ENCODE measurements at places on chromosomes 2 and 18. TPM values are rescaled to one million over a fixed set of nuclear protein-coding genes. Genes with fewer than 3 reads are reported as not detected.
A peak's percentile ranks its signal among the peaks of the same experiment; 100 is the strongest.

DNA sequence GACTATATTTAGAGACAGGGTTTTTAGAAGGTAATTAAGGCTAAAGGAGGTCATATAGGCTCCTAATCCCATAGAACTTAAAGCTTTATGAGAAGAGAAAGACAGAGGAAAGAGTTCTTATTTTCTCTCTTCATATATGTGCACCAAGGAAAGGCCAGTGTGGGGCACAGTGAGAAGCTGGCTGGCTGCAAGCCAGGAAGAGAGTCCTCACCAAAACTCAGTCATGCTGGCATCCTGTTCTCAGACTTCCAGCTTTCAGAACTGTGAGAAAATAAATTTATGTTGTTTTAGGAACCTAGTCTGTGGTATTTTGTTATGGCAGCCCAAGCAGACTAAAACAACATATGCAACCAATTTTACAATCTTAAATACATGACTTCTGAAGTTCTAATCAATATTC, 31.5 kb upstream of the ATIC start:
- no peak for DNase-seq

- DNase-seq = no peak
These were observed 73.9 kb downstream of the VSNL1 start for GRCh38 chr2:17614174-17614930.

- no peak for DNase-seq
These were observed 432.1 kb upstream of the CELF4 start for GRCh38 chr18:37997695-37998094.

DNA sequence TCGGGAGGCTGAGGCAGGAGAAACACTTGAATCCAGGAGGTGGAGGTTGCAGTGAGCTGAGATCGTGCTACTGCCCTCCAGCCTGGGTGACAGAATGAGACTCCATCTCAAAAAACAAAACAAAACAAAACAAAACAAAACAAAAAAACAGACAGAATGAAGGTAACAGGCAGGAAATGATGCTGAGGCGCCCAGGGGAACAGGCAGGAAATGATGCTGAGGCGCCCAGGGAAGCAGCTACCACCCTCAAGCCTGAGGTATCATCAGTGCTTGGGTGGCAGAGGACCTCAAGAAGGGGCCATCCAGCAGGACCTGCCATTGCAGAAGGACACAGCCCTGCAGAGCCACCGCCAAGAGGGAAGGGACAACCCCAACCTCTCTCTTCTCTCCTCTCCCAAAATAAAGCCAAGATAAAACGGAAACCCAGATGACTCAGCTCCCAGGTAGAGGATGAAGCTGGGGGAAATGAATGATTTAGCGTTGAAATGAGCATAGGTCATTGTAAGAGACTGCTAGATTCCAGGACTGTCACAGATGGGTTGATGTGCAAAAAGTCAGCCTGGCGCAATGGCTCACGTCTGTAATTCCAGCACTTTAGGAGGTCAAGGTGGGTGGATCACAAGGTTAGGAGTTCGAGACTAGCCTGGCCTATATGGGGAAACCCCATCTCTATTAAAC, 19.3 kb downstream of the SOWAHC start:
- DNase-seq = no peak

- DNase-seq = peak; percentile 14
These were observed 197.3 kb downstream of the EIPR1 start for GRCh38 chr2:3180082-3180908.

DNA sequence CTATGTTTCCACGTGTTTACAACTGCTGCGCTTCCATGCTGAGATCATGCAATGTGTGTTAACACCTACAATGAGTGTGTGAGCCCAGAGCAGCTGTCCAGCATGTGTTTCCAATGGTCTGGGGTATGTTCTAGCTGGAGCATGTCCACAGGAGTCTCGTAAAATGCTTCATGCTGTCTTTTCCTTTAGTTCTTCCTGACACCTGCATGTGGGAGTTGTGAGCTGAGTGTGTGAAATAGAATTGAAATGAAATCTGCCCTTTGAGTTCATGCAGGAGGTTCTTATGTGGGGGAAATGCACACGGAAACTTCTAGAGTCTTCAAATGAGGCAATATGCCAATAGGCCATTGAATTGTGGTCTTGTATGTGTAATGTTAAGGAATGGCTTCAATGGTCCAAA, 205.1 kb downstream of the RND3 start:
- no peak for DNase-seq

GRCh38 chr2:72159211-72159993, 11.7 kb upstream of the CYP26B1 start:
- no peak for DNase-seq

GRCh38 chr2:236985761-236986339, 99.8 kb upstream of the COPS8 start:
- peak; percentile 19 for DNase-seq

DNA sequence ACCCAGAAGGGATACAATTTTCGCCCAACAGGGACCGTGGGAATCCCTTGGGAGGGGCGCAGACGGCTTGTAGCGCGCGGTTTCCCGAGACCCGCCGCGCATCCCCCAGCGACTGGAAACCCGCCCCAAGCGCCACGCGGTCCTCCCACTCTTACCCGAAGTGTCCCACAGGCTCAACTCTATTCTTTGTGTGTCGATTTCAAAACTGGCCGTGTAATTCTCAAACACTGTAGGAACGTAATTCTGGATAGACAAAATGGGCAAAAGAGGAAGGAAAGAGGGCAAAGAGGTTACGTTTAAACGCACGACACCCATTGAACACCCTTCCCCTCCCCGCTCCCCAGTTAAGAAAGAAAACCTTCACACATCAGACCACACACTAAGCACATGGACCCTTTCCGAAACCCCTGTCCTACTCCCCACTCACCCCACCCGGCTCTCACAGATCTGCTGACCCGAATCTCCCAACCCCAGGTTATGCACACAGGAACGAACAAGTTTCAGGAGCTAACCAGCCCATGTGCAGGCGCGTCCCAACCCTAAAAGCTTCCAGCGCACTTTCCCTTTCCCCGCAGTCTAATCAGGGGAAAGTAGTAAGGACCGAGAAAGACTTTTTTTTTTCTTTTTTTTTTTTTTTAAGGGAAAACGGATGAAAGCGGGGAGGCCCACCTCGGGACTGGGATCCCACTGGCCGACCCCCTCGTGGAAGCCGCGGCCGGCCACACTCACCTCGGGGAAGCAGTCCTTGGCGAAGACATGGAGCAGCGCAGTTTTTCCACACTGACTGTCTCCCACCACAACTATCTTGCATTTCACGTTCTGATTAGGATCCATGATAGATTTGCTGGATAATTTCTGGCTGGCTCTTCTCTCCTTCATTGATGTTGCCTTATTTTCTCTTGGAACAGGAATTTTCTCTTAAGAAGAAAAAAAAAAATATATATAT, 655 bp downstream of the RND3 start:
- DNase-seq = peak; percentile 43

- DNase-seq = no peak
These were observed 90.3 kb downstream of the PRPF40A start for GRCh38 chr2:152626911-152627339.

DNA sequence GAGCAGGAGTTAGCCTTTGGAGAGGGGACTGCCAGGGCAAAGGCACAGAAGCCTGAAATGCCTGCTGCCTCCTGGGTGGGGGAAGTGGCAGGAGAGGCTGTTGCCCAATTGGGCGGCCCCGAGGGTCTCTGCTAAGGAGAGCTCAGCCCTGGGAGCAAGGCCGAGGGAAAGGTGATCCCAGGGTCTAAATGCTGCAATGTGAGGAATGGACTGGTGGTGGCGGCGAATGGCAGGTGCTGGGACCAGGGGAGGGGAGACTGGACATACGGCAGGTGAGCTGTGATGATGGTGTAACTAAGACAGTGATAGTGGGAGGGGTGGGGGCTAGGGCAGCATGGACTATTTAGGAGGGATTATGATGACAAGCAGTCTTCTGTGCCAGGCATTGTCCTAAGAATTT, 104.0 kb downstream of the DYSF start:
- no peak for DNase-seq

DNA sequence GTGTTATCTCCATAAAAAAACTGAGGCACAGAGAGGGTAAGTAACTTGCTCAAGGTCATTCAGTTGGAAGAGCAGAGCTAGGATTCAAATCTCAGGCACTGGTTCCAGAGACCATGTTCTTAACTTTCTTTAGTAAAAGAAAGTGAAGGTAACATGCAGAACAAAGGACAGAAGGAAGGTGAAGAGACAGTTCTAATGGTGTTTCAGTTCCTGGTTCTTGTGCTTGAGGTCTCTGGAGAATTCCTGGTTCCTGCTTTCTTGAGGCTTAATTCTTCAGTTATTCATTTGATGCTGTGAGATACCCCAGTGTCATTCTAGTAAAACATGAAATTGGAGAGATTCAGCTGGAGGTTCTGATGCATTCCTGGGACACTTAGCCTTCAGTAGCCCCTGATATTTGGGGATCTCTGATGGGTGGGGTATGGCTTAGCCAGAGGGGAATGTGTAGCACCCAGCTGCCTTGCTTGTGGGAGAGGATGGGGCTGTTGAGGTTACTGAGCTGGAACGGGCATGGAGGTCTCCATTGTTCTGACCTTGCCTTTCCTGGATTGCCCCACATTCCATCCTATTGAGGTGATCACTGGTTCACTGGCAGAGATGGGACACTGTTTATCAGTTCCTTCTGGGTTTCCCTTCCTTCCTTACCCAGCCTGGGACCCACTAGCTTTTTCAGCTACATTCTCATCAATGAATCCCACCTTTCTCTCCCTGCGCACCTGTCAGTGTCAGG, 46.8 kb downstream of the SEMA4F start:
- DNase-seq = no peak

DNA sequence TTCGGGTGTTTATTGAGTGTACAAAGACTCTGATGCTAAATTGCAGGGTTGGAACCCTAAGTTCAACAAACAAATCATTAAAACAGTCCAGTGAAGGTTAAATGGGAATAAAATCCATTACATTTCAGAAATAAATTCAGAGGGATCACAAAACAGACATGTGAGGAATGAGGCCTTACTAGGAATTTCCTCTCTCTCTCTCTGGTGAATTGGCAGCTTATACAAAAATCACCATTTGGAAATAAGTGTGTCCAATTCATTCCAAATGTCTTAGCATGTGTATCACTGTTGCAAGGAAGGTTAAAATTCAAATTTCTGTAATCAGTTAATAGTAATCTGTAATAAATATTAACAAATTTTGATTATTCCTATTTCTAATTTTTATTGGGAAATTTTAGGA, 228.6 kb upstream of the PXDN start:
- no peak for DNase-seq

- DNase-seq = no peak
These were observed 3.2 kb upstream of the SLC20A1 start for GRCh38 chr2:112642561-112642960.

DNA sequence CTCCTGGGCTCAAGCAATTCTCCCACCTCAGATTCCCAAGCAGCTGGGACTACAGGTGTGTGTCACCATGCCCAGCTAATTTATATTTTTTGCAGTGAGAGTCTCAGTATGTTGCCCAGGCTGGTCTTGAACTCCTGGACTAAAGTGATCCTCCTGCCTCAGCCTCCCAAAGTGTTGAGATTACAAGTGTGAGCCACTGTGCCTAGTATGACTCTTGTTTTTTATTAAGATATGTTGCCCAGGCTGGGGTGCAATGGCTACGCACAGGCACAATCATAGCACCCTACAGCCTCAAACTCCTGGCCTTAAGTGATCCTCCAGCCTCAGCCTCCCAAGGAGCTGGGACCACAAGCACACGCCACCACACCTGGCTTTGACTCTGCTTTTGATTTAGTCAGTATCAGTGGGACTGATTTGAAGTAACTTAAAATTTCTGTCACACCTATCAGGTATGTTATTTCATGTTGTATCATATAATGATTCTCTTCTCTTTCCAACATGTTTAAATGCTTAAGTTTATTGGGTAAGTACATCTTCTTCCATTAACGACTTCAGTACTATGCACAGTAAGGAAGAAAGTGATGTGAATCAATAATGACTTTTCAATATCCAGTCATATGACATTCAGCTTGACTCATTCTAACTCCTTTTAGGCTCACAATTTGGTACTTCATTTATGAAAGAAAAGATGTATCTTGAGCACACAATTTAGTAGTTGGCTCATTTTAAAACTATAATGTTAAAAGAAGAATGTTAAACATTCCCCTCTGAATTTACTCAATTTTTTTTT, 6.3 kb downstream of the PPP4R3B start:
- DNase-seq = no peak

DNA sequence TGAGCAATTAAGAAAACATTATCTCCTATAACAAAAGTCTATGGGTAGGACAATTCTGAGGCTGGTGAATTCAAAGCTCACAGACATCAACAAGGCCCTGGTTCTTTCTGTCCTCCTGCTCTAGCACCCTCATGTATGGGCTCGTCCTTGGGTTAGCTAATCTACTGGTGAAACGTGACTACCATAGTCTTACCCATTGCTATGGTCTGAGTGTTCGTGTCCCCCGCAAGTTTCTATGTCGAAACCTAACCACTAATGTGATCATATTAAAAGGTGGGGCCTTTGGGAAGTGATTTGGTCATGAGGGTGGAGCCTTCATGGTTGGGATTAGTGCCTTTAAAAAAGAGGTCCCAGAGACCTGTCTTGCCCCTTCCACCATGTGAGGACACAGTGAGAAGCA, 564.7 kb downstream of the TNS1 start:
- no peak for DNase-seq

DSG1 gene
- not detected for total RNA-seq

WDR75 gene
- total RNA-seq = 44.8 TPM

SERPINB4 gene
- not detected for total RNA-seq

ABHD1 gene
- total RNA-seq = not detected

GPR75 gene
- total RNA-seq = 4.7 TPM

BOLL gene
- total RNA-seq = not detected

WDR43 gene
- total RNA-seq = 60.6 TPM

VAMP8 gene
- total RNA-seq = 35.8 TPM

OR6B3 gene
- not detected for total RNA-seq

SLC19A3 gene
- not detected for total RNA-seq

CNNM3 gene
- 13.0 TPM for total RNA-seq

CHST9 gene
- not detected for total RNA-seq

CIB4 gene
- total RNA-seq = not detected

UNC80 gene
- total RNA-seq = not detected

UGT1A6 gene
- total RNA-seq = not detected

PTPRN gene
- total RNA-seq = not detected

SP5 gene
- total RNA-seq = not detected

DAPL1 gene
- total RNA-seq = not detected

CYRIA gene
- 38.4 TPM for total RNA-seq

G6PC2 gene
- not detected for total RNA-seq

TTC31 gene
- total RNA-seq = 20.1 TPM

Measured in endothelial cell of umbilical vein (primary cell).